ENCODE measurements at places on chromosomes 2 and 18. TPM values are rescaled to one million over a fixed set of nuclear protein-coding genes. Genes with fewer than 3 reads are reported as not detected.

The CROCC2 gene
- 0.36 TPM for total RNA-seq

The DCDC2C gene
- total RNA-seq, result not detected

The G6PC2 gene
- not detected for total RNA-seq

The FNDC4 gene
- total RNA-seq, result 10.2 TPM

The BCL11A gene
- 47.9 TPM for total RNA-seq

The DYNAP gene
- not detected for total RNA-seq

DNA sequence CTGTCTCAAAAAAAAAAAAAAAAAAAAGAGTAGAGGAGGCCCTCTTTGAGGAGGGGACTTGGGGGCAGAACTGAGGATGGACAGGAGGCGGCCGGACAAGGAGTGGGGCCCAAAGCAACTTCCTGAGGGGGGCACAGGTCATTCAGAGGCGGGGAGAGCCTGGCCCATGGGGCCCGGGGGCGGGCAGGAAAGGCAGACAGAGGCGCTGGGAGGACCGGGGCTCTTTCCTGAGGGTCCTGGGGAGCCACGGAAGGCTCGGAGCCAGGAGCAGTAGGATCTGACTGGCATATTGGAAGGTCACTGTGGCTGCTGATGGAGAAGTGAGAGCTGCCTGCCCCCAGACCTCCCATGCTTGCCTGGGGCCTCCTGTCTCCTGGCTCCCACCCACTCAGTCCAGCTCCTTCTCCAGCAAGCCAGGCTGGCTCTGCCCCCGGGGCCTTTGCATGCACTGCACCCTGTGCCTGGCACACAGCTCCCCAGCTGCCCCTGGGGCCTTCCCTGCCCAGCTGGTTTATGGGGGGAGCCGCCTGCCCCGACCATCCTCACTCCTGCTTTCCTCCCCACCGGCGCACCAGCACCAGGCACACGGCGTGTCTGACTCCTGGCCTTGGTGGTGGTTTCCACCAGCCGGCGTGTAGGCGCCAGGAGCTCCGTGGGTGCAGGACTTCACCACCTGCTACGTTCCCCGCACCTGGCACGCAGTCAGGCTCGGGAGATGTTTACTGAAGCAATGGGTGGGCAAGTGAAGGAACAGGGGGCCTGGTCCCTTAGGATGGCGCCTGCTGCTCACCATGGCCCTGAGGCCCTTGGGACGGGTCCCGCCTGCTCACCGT is 5.6 kb downstream of the ESPNL start:
- no peak for DNase-seq

DNA sequence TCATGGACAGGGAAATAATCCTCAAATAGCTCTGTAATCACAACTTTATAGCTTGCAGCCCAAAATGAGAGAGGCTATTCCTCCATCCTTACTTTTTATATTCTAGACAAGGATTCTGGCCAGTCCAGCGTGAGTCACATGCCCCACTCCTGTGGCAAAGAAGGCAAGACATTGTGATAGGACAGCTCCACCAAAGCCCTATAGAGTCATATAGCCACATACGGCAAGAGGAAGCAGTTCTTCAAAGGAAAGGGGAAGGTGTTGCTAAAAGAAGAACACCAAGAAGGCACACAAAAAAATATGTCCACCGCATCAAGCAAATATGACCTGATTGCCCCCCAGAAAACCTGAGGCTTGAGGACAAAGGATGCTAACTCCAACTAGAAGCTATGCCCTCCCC is 3.4 kb upstream of the GFPT1 start:
- DNase-seq, result no peak

GRCh38 chr2:10678225-10678624 is 11.6 kb downstream of the NOL10 start:
- no peak for DNase-seq

DNA sequence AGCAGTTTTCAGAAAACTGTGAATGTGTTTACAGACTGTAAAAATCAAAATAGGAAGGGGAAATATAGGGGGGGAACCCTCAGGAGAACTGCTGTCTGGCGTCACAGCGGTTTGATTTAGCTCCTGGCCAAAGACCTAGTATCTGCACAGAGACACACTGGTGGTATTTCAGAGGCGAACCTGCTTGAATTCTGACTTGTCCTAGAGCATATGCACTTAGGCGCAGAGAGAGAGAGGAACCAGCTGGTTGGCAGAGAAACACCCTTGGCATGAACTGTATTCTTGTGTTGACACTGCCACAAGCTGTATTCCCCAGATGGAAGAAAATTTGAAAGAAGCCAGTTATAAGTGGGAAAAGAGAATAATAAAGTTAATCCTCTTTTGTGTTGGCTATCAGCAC is 506.5 kb upstream of the NRP2 start:
- DNase-seq, result no peak

GRCh38 chr18:7735196-7735595 is 168.1 kb downstream of the PTPRM start:
- DNase-seq, result no peak

- DNase-seq, result no peak
Measured at GRCh38 chr2:117832332-117832731, 17.8 kb downstream of the DDX18 start.

GRCh38 chr2:112520234-112520783 is 22.0 kb upstream of the POLR1B start:
- DNase-seq, result no peak

DNA sequence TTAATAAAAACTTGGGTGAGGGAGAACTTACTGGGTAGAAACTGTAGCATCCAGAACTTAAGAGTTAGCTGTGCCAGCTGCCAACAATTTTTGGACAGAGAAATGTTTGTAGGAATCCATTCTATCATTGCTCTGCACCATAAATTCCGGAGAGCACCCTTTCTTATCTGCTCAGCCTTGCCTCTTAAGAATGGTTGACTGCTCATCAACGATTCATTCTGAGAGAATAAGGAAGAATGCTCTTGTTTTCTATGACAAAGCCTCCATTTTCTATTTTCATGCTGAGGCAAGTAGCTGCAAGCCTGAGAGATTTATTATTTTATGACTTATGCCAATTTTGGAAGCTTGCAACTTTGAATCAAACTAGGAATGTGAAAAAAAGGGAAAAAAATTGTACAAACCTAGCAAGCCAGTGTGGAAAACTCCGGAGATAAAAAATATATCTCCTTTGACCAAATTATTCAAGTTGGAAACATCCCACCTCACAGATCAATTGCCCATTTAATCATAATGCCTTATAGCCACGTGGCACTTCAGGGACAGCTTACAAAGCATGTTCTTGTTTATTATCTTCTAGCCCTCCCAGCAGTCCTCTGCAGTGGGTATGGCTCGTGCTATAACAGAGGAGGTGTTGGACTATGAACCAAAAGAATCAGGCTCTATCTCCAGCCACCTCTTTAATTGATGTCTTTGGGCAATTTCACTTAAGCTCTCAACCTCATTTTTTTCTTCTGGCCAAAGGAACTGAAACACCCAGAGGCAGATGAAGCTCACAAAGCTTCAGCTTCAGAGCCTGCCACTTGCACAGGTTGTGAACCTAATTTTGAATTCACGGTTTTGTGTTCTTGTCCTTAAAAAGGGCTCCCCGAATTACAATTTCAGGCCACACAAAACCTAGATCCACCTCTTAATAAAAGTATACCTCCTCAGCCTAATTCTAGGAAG is 40.9 kb upstream of the ATL2 start:
- DNase-seq, result no peak

DNA sequence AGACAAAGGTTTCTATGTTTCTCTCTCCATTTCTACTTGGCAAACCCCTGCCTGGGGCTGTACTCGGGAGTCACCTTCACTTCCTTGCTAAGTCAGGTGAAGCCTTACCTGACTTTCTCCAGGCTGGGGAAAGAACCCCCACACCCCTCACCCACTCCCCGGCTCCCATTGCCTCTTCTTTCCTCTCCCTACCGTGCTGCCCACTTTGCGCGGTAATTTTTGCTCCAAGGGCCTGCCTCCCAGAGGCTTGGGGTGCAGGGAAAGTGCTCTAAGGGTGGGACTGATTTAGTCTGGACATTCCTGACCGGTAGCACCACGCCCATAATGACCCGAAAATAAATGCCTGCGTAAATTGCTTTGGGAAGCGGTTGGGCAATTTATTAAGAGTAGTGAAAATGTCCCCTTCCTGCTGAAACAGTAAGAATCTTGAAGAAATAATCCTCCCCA is 49.1 kb upstream of the ATP6V1B1 start:
- DNase-seq, result no peak

DNA sequence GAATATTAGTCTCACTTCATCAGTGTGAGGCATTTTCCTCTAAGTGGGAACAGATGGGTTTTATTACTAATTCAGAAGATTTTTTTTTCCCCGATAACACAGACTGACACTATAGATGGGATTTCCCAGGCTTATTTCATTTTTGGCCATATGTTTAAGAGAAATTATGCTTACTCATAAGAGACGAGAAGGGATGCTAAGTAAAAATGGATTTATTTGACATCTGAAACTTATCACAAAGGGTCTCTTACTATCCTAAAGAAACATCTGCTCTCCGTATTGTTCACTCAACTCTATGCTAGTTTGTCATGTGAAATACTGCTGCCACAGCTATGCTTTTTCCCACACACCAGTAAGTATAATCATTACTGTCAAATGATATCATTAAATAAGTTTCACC is 1476.3 kb downstream of the LRP1B start:
- DNase-seq, result no peak

DNA sequence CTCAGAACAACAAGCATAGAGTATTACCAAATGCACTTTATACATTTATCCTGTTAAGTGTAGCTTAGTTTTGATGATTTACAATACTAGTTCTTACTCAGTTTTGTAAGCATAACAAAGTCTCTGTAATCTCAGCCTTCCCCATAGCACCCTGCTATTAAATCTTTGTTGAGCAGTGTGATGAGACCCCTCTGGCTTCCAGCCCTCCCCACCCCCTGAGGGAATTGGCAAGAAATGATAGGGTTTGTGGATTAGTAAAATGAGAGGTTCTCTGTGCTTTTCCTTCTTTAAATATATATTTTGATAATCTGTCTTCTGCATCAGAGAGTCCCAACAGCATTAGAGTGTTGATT is 37.2 kb downstream of the ZNF521 start:
- no peak for DNase-seq

GRCh38 chr2:176161825-176162626 is 4.9 kb downstream of the HOXD3 start:
- no peak for DNase-seq

GRCh38 chr18:47882641-47883040 is 47.8 kb downstream of the SMAD2 start:
- no peak for DNase-seq

- DNase-seq, result no peak
Measured at GRCh38 chr18:9410515-9410914, 64.8 kb upstream of the RALBP1 start.

GRCh38 chr18:56038171-56039030 is 450.4 kb upstream of the TCF4 start:
- DNase-seq, result no peak

GRCh38 chr2:38147333-38148121 is 71.6 kb upstream of the CYP1B1 start:
- DNase-seq, result no peak

DNA sequence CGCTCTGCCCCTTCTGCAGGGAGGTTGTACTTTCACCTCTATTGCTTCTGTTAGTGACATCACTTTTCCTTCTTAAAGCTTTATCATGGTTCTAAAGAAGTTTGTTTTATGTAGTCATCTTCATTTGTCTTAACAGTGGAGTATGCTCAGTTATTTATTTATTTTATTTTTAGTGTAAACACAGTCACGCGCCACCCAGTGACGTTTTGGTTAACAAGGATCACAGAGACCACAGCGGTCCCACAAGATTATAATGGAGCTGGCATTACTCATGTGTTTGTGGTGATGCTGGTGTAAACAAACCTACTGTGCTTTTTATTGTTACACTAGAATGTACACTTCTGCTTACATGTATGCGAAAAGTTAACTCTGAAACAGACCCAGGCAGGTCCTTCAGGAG is 89.9 kb downstream of the SOX11 start:
- DNase-seq, result no peak

DNA sequence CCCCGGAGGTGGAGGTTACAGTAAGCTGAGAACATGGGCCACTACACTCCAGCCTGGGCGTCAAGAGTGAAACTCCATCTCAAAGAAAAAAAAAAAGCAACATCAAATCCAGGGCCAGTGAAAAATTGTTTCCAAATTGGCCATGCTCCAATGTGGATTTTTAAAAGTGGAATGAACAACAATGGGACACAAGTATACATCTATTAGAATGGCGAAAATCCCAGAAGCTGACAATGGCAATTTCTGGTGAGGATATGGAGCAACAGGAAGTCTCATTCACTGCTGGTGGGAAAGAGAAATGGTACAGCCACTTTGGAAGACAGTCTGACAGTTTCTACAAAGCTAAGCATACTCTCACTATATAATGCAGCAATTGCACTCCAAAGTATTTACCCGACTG is 161.4 kb downstream of the UXS1 start:
- no peak for DNase-seq

GRCh38 chr2:152825834-152826233 is 107.4 kb downstream of the ARL6IP6 start:
- no peak for DNase-seq

- DNase-seq, result no peak
Measured at GRCh38 chr2:190618030-190618429, 30.9 kb upstream of the NAB1 start.

- DNase-seq, result no peak
Measured at GRCh38 chr2:117523267-117523666, 291.2 kb upstream of the DDX18 start.

DNA sequence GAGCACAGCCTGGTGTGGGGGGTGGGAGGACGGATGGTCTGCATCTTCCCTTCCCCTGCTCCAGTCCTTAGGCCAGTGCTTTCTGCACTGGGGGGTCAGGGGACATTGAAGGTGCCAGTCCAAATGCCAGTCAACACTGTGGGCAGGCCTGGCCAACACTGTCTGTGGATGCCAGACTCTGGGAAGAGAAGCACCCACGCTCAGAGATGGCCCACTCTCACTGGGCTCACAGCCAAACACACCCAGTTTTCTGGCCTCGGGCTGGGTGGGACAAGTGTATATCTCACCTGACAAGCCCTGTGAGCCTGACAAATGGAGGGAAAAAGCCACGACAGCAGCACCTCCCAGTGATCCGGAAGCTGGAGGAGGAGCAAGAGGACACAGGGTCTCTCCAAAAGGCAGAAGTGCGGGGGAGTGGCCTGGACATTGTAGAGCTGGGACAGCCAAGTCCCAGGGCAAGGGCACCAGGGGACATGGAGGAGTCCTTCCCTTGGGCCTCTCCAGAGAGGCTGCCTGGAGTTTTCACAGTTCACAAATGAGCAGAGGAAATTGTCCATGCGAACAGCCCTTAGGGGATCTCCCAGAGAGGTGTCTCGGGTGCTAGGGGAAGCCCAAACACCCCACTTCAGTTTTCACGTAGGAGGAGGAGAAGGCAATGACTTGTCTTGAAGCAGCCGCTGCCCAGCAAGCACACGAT is 79.3 kb downstream of the SDC1 start:
- no peak for DNase-seq

DNA sequence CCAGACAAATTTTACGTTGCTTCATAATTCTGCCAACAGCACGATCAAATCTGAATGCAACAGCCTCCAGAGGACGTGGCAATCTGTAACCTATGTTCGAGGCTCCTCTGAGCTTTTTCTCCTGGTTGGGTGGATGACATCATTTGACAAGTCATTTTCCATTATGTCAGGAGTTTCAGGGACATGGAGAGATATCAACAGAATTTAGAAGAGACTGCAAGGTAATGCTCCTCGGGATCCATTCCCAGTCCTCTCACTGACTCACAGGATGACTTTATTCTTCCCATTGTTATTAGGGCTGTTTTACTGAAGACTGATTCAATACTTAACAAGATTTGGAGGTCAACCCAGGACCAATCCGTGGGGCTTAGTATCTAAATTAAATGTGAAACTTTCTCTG is 72.5 kb upstream of the RNF152 start:
- no peak for DNase-seq

GRCh38 chr18:26457611-26458353 is 90.6 kb downstream of the KCTD1 start:
- DNase-seq, result no peak

GRCh38 chr2:99504844-99505584 is 15.2 kb upstream of the REV1 start:
- no peak for DNase-seq
